Airway epithelial cell (primary cell): ENCODE measurements at places on chromosomes 16 and 17. TPM values are rescaled to one million over a fixed set of nuclear protein-coding genes. Genes with fewer than 3 reads are reported as not detected.

CD300LG gene
- not detected in 2 replicates for total RNA-seq

TLCD3B gene
- total RNA-seq = 0.14 TPM in 1 of 2 replicates, not detected in the other

DPEP2 gene
- total RNA-seq = not detected in 2 replicates

LGALS9 gene
- total RNA-seq = 0.65 and 5.5 TPM in 2 replicates

ZNF75A gene
- total RNA-seq = 6.1 and 10.2 TPM in 2 replicates

ADAM11 gene
- total RNA-seq = 0.07 and 2.6 TPM in 2 replicates

CCL16 gene
- not detected in 2 replicates for total RNA-seq

SLC6A2 gene
- total RNA-seq = 0.07 and 0.23 TPM in 2 replicates

TMEM88 gene
- total RNA-seq = 0.63 TPM in 1 of 2 replicates, not detected in the other

TMEM219 gene
- total RNA-seq = 86.8 and 109 TPM in 2 replicates

GAS7 gene
- 1.1 and 5.5 TPM in 2 replicates for total RNA-seq

PPY gene
- not detected in 2 replicates for total RNA-seq

BAIAP2 gene
- total RNA-seq = 103 and 112 TPM in 2 replicates
